ENCODE measurements at places on chromosomes 7 and 10.

GRCh38 chr7:47734287-47734948 is 152.5 kb upstream of the TNS3 start:
- no peak for DNase-seq
- no peaks in the 10 kb centered on the region for H3K4me1 ChIP-seq
- H3K27me3 ChIP-seq = no peaks in the 10 kb centered on the region
- H3K4me3 ChIP-seq = no peak overlapping the region
- H3K27ac ChIP-seq = no peak overlapping the region

GRCh38 chr10:92750791-92751533 is 61.2 kb downstream of the HHEX start:
- no peak for DNase-seq
- peaks cover 21% of the 10 kb centered on the region for H3K27me3 ChIP-seq
- no peak overlapping the region for H3K27ac ChIP-seq
- no peaks in the 10 kb centered on the region for H3K36me3 ChIP-seq

- H3K36me3 ChIP-seq = no peaks in the 10 kb centered on the region
- H3K27me3 ChIP-seq = no peaks in the 10 kb centered on the region
- no peaks in the 10 kb centered on the region for H3K4me1 ChIP-seq
- no peak overlapping the region for H3K4me3 ChIP-seq
Observed at GRCh38 chr10:29163746-29164145, 125.1 kb upstream of the LYZL1 start.

DNA sequence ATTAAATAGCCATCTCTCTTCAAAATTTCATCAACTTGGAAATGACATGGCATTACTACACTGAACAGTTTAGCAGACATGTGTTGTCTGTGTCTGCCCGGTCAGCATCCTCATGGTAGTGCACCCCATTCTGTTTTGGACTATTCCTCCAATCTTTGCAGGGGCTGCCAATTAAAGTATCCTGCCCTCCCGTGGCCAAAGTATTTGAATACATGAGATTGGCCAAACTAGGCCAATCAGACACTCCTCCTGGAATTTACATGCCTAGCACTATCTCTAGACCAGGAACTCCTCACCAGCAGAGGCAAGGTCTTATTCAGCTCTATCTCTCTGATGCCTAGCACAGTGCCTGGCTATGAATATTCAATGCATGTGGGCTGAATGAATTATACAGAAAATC is 4.4 kb downstream of the SHTN1 start:
- DNase-seq = no peak
- H3K27ac ChIP-seq = no peak overlapping the region
- H3K36me3 ChIP-seq = no peaks in the 10 kb centered on the region
- H3K4me1 ChIP-seq = no peaks in the 10 kb centered on the region

- H3K27me3 ChIP-seq = peaks cover 31% of the 10 kb centered on the region
- no peak overlapping the region for H3K27ac ChIP-seq
- no peaks in the 10 kb centered on the region for H3K36me3 ChIP-seq
- no peak for DNase-seq
Observed at GRCh38 chr7:64888901-64889685, 14.0 kb upstream of the ZNF273 start.

DNA sequence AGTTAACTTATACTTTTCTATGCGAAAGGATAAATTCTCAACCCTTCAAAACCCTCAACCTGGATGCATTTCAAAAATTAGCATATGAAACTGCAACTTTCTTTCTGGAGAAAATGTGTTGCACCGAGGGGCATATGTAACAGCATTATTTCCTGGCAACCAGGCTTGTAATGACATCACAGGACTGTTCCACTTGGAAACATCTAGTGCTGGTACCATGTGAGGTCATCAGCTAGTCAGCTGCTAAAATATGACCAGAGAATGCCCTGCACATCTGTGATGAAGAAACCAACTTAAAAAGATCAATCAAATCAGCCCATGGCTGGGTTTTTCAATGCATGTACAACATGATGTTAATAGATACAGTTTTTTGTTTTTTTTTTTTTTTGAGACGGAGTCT is 40.0 kb downstream of the FGFR2 start:
- H3K27me3 ChIP-seq = no peaks in the 10 kb centered on the region
- H3K4me1 ChIP-seq = no peaks in the 10 kb centered on the region
- no peaks in the 10 kb centered on the region for H3K36me3 ChIP-seq
- DNase-seq = no peak

DNA sequence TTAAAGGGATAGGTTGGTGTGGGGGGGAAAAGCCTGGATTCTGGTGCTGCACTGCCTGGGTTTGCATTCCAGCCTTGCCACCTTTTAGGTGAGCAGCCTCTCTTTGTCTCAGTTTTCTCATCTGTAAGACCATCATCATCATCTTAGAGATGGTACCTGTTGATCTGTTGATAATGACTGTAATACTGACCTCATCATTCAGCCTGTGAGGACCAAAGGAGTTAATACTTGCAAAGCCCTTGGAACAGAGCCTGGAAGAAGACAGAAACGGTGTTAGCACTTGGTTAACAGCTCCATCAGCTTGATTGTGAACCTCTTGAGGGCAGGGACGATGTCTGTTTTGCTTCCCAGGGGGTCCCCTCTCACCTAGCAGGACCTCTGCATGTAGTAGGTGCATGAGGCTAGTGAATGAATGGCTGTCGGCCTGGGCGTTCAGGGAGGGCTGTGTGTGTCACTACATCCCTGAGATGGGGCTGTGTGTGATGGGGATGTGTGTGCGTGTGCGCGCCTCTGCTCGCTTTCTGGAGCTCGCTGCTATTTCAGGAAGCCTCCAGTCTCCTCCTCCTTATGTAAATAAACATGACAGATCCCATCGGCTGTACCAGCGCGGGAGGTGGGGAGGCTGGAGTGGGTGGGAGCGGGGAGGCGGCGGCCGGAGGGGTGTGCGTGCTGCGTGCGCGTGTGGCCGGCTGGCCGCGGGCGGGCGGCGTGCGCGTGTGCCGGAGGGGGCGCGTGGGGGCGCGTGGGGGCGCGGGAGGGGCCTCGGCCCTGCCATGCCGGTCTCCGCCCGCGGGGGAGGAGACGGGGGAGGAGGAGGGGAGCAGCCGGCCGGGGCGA is 61.2 kb downstream of the NEURL1 start:
- peaks cover 22% of the 10 kb centered on the region for H3K4me1 ChIP-seq
- H3K27me3 ChIP-seq = peaks cover 9% of the 10 kb centered on the region
- peak overlapping the region; percentile 38 for H3K27ac ChIP-seq
- H3K36me3 ChIP-seq = no peaks in the 10 kb centered on the region
- DNase-seq = peak; percentile 25

- H3K36me3 ChIP-seq = peaks cover 2% of the 10 kb centered on the region
- H3K4me3 ChIP-seq = no peak overlapping the region
- peaks cover 5% of the 10 kb centered on the region for H3K4me1 ChIP-seq
- no peak for DNase-seq
Observed at GRCh38 chr7:159114096-159114495, 30.6 kb downstream of the VIPR2 start.

- no peak overlapping the region for H3K4me3 ChIP-seq
- no peak overlapping the region for H3K27ac ChIP-seq
- peaks cover 2% of the 10 kb centered on the region for H3K36me3 ChIP-seq
- peaks cover under 1% of the 10 kb centered on the region for H3K4me1 ChIP-seq
Observed at GRCh38 chr7:41809116-41809515, 106.2 kb upstream of the INHBA start.

GRCh38 chr7:157009778-157010587 is 480 bp downstream of the MNX1 start:
- H3K4me1 ChIP-seq = peaks cover 8% of the 10 kb centered on the region
- DNase-seq = no peak
- H3K27ac ChIP-seq = no peak overlapping the region
- no peaks in the 10 kb centered on the region for H3K36me3 ChIP-seq

- no peaks in the 10 kb centered on the region for H3K36me3 ChIP-seq
- no peak for DNase-seq
- peaks cover 5% of the 10 kb centered on the region for H3K27me3 ChIP-seq
- H3K4me3 ChIP-seq = no peak overlapping the region
- H3K27ac ChIP-seq = no peak overlapping the region
- peaks cover 8% of the 10 kb centered on the region for H3K4me1 ChIP-seq
Observed at GRCh38 chr7:26112203-26112740, 39.7 kb upstream of the NFE2L3 start.
